ENCODE measurements at places on chromosomes 16 and 17.

DNA sequence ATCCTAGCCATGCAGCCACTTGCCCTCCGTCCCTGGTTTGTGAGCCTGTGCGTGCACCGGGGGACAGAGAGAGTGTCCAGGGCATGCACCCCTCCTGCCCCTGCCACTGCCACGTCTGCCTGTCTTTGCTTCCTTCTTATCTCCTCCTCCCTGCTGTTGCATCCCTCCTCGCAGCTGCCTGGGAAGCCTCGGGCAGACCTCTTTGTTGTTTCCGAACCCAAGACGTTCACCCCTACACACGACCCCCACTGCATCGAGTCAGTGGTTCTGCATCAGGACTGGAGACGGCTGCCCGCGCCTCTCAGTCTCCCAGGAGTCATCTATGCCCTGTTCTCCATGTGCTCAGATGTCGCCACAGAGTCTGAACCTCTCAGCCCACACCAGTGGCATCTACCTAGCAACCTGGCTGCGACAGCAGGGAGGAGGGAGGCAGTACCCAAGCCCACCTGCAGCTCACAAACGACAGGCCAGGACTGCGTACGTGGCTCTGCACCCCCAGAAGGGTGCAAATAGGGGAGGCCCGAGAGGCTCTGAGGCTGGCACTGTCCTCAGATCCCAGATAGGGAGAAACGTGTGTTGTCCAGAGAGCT lies 5.2 kb downstream of the TIMP2 start:
- DNase-seq: no peak

- peak; percentile 55 for DNase-seq
These were observed 76.2 kb downstream of the SPECC1 start for GRCh38 chr17:20085283-20085845.

DNA sequence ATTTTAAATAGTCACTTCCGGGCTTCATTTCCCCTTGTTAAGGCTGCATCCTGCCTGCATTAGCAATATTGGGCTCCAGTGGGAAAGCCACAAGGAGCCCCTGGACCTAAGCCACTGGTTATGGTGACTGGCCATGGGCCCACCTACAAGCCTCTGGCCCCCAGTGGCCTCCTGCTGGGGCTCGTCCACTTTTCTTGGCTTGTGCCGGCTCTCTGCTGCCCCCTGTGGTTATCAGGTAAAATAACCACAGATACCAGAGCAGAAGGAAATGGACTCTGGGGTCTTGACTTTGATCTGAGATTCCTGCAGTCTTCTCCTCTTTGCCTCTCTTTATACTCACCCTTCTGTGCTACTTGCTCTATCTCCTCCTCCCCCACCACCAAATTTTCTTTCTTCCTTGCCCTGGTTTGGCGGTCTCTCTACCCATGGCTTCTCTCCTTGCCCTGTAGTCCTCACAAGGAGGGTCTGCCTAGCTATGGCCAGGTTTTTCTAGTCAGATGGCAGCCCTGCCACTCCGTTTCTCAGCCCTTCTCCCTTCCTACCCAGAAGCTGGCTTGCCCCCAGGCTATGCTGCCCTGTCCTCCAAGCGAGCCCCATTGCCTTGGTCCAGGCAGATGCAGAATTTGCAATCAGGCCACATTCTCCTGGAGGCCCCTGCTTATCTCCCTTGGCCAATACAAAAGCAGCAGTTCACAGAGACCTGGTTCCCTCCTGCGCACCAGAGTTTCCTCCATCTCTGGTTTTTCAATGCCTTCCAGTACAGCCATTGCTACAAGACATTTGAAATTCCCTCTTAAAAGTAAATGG lies 82.9 kb upstream of the RCVRN start:
- peak; percentile 38 for DNase-seq

- no peak for DNase-seq
These were observed 13.3 kb downstream of the TBKBP1 start for GRCh38 chr17:47707056-47707804.

GRCh38 chr17:37787055-37787757 lies 42.3 kb upstream of the HNF1B start:
- peak; percentile 50 for DNase-seq

DNA sequence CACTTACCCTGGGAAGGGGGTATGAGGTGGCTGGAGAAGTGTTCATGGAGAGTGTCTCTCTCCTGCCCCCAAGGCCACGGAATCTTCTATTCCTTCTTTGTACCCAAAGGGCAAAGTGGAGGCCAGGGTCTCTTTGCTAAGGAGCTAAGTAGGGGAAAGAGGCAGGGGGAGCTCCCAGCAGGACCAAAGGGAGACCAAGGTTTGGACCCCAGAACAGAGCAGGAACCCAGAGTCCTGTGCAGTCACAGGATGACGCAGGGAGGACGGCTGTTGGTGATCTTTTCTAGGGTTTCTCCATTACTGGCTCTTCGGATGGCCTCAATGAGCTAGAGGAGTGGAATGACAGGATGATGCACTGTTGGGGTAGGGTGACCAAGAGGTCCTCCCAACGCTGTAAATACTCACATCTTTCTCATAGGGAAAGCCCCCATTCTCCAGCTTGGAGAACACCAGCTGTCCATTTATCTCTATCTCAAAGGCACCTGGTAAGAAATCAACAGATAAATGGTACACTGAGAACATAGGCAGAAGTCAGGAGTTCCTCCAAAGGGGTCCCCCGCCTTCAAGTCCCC lies 966 bp downstream of the MIEN1 start:
- no peak for DNase-seq

- peak; percentile 2 for DNase-seq
These were observed 141.6 kb downstream of the CDRT15L2 start for GRCh38 chr17:20721171-20721570.

DNA sequence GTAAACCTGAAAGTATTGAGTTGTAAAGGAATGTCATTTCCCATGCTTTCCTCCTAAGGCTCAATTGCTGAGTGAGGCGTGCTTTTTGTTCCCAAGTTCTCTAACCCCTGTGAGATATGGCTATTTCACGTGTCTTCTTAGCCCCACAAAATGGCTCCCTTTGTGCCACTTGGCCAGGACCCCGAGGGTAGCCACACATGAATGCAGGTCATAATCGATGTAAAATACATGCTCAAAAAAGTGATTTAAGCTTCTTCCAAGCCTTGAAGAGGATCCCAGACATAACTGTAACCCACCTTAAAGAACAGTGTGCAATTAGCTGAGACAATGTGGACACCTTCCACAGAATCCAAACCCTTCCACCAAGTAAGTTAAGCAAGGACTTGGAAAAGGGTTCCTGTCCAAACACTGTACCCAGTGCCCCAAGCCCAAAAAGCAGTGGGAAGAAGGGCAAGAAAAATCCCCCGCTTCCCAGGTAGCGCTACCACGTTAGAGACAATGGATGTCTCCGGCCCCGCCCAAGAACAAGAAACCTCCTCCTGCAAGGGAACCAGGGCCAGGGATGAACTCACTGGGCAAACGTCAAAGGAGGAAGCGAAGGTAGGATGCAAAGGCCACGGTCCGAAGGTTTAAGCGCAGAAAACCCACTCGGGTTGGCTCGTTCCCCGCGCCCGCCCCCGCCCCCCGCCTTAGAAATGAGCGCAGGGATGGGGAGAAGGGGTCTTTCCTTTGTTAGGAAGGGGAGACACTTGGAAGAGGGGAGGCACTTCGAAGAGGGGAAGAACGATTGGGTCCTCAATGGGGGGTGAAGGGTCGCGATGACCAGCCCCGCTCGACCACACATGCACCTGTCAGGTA lies 1.2 kb downstream of the JPT1 start:
- peak; percentile 20 for DNase-seq

DNA sequence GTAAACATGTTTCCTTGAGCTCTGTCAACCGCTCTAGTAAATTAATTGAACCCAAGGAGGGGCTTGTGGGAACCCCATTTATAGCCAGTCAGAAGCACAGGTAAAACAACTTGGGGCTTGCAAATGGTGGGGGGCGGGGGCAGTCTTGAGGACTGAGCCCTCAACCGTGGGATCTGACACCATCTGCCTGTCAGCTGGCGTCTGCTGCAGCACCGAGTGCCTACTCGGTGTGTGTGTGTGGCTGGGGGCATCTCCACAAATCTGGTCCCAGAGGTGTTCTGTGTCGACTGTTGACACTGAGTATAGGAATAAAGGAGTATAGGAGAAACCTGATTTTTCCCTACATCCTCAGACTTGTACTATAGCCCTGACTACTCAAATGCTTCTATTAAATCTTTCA lies 20.6 kb downstream of the CREBBP start:
- no peak for DNase-seq

DNA sequence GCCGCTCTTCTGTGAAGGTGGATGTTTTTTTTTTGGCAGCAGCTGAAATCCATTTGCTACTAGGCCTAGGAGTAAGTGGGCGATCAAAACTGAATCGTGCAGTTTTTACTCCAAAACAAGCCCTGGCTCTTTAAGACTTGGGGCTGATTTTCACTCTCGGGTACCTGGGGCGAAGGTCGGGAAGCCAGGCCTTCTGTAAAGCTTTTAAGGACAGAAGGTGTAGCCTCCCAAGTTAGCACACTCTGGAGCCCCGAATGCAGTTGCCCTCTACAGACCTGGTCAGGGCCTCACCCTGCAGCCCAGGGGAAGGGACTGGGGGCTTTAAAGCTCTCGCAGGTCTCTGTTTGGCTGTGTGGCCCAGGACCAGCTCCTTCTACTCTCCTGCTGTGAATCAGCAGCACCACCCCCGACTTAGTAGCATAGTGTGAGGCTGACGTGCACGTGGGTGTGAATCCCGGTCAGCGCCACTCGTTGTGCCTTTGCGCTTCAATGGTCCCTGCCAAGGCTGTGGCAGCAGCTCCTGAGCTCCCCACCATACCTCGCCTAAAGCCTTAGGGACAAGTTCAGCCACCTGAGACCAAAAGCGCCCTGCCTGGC lies 49.9 kb downstream of the TMEM235 start:
- no peak for DNase-seq

GRCh38 chr16:55585631-55586030 lies 19.1 kb downstream of the CAPNS2 start:
- DNase-seq: no peak

DNA sequence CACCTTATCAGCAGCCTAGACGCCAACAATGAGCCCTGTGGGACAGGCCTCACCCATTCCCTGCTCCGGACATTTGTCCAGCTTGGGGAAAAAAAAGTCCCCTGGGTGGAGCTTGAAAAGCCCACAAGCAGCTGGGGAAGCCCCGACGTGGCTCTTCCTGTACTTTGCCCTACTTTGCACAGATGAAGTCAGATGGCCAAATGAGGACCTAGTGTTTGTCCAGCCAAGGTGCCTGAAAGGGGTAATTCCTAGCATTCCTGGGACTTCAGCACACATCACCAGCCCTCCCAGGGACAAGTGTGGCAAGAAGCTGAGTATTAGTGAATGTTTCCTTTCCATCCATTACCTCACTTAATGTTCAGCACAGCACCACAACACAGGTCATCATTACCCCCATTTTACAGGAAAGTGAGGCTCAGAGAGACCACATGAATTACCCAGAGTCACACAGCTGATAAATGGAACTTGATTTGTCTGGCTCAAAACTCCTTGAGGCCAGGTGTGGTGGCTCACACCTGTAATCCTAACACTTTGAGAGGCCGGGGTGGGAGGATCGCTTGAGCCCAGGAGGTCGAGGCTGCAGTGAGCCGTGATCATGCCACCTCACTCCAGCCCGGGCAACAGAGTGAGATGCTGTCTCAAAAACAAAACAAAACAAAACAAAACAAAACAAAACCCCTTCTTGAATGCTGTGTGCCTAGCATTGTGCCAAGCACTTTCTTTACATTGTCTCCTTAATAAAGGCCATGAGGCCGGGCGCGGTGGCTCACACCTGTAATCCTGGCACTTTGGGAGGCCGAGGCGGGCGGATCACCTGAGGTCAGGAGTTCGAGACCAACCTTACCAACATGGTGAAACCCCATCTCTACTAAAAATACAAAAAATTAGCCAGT lies 19.9 kb upstream of the PLLP start:
- peak; percentile 59 for DNase-seq

DNA sequence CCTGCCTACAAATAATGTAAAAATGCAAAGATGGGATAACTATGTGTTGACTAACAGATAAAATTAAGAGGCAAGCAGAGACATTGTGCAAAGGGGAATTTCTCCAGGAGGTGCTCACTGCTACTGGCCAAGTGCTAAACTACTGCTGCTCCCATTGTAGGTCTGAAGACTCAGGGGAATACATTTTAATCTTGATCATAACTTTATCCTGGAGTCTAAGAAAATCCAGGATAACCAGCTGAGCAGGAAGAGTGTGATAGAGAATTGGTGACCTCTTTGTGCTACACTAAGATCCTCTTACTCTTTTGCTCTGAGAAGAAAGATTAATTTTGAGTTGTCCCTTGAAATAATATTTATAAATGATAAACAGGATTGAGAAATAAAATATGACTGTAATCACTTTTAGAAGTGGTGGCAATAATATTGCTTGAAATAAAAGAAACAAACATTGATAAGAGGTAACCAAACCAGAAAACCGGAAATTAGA lies 5.9 kb downstream of the RNF43 start:
- no peak for DNase-seq

DNA sequence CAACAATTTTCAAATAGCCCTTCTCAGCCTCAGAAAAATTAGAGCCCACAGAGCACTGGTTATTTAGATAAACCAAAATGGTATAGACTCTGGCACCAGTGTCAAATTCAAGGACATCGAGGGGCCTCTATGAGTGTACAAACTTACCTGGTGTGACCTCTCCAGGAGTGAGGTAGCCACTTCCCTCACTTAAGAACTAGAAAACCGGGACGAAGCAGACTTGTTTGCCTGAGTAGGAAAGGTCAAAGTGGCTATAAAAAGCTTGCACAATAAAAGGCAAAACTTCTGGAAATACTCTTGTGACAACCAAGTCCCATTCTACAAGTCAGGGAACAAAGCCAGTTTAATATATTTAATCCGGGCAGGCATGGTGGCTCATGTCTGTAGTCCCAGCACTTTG lies 39.2 kb upstream of the PRSS54 start:
- DNase-seq: no peak

- peak; percentile 59 for DNase-seq
These were observed 489.6 kb downstream of the CDH13 start for GRCh38 chr16:83116274-83116892.

GRCh38 chr16:11497851-11498289 lies 88.8 kb downstream of the LITAF start:
- DNase-seq: peak; percentile 22

GRCh38 chr16:27597361-27597760 lies 47.4 kb downstream of the KATNIP start:
- DNase-seq: no peak

- peak; percentile 24 for DNase-seq
These were observed 19.3 kb downstream of the PLD6 start for GRCh38 chr17:17186551-17187505.

- DNase-seq: no peak
These were observed 4.5 kb downstream of the ZNF469 start for GRCh38 chr16:88387180-88387765.

GRCh38 chr16:23949630-23950290 lies 114.0 kb downstream of the PRKCB start:
- no peak for DNase-seq
